AG09309 (cell line): ENCODE measurements at places on chromosomes 12 and 14.

GRCh38 chr14:75295061-75295461 lies 16.4 kb downstream of the FOS start:
- DNase-seq = no peak

DNA sequence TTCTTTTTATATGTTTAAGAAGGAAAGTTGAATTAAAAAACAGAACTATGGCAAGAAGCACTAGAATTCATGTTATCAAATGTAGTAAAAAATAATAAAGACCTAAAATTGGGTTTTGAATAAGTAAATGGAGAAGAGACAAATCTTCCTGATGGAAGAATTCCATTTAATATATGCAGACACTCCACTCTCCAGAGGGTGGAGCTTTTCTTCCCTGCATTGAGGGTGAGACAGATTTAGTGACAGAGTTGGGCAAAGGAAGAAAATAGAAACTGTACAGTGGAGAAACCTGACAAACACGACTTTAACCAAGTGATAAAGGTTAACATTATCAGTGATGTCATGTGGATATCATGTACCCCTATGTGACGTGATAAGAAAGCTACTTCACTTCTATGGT lies 217.6 kb downstream of the PRKD1 start:
- DNase-seq = no peak

DNA sequence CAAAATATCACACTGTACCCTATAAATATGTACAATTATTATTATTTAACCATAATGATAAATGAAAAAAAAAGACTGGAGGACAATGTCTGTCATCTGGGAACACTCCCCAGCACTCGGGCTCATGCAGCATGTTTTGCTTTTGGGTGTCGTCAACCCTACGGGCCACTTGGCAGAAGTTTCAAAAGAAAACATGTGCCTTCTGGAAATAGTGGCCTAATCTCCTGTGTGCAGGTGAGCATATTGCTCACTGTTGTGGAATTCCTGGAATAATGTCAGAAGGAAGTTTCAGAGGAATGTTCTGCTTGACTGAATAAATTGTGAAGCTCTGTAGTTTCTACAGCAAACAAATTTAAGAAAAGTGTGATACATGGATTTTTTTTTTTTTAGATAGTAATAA lies 298.3 kb downstream of the SSPN start:
- DNase-seq = no peak

DNA sequence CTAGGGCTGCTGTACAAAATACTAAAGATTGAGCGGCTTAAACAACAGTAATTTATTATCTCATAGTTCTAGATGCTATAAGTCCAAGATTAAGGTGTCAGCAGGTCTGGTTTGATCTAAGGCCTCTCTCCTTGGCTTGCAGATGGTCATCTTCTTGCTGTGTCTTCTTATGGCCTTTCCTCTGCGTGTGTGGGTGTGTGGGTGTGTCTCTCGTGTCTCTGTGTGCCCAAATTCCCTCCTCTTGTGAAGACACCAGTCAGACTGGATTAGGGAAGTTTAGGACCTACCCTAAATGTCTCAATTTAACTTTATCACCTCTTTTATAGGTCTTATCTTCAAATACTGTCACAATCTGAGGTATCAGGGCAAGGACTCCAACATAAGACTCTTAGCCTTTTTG lies 28.3 kb downstream of the DDHD1 start:
- no peak for DNase-seq

DNA sequence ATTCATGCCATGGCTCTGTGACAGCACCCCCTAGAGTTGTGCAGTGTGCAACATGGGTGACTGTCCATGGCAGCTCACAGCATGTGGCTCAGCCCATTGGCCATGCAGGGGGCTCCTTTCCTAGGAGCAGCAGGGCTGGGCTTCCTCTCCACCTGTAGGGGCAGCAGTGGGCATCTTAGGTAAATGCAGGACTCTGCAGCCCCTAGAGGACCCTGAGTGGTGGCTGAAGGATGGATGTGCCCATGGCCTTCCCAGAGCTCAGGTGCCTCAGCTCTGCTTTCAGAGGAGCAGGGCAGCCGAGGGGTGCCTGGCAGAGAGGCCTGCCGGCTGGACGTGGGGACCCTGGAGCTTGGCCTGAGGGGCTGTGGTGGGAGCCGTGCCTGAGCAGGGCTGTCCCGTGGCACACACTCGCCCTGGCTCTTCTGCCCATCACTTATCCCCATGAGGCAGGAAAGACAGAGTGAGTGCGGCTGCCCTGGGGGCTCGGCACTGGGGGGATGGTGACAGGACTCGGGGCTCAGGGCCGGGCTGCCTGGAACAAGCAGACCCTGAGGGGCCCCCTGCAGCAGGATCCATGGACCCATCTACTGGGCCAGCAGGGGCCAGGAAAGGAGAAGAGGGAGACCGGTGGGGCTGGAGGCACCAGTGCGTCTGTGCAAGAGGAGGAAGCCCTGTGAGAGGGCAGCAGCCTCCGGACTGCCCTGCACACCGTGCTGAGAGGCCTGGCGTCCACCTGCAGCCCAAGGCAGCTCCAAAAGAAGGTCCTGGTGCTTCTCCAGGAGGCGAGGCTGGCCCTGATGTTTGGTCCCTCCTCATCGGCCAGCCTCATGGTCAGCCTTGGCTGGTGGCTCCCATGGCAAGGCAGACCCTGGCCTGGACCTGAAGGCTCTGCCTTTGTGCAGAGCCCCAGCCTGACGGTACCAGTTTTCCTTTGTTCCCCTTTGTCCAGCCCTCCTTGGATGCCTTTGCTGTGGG lies 7.6 kb downstream of the ADSS1 start:
- DNase-seq = no peak

GRCh38 chr14:53231171-53231570 lies 78.0 kb upstream of the DDHD1 start:
- DNase-seq = no peak

DNA sequence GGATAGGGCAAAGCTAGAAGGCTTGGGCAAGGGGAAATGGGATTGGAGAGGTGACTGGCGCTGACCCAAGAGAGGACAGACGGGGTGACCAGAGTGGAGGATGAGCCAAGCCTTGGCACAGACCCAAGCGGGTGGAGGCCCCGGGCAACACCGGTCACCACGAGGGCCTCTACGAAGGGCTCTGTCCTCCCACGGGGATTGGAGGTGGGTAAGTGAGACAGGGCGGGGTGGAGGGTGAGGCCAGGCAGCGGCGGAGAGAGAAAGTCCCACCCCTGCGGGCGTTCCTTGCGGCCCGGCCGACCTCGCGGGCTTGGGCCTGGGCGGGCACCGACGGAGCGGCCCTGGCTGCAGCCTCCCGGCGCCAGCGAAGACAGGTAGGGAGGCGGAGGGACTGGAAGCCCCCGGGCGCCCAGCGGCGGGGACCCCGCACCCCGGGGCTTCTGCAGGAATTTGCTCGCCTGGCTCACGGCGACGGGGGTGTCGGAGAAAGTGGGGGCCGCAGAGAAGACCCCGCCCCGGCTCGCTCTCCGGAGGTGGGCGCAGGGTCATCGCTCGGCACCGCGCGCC lies at the start of gene PAPLN:
TSS of gene PAPLN (plus strand) at position 288 of the 567 bp plus-strand sequence. CDS start 2,273 bp downstream, outside the sequence.
- no peak for DNase-seq

DNA sequence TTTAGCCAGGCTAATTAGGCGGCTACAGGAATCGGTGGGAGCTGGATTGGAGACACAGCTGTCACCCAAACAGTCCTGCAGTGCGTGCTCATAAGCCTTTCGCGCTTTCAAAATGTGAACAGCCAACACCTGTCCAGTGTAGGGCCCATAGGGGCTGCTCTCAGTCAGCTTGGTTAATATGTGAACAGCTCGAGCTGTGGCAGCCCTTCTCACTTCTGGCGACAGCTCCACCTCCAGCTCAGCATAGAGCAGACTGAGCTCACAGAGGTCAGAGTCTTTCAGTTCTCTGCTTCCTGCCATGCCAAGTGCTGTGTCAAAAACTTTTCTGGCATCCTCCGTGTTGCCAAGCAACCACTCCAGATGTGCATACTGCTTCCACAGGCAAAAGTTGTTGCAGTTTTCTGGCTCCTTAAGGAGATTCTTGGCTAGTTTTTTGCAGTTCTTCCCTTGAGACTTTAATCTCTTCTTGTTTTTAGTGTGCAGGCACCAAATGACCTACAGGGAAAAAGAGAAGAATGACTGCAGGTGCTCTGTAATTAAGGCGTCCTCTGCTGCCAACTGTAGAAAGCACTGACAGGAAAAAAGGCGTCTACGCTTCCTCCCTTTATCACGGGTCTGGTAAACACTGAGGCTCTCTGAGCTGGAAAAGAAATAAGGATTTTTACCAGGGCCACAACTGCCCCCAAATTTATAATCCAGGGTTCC lies 32.5 kb downstream of the PSMC1 start:
- DNase-seq = no peak

GRCh38 chr14:58703161-58703506 lies 65.4 kb downstream of the DACT1 start:
- DNase-seq = no peak

DNA sequence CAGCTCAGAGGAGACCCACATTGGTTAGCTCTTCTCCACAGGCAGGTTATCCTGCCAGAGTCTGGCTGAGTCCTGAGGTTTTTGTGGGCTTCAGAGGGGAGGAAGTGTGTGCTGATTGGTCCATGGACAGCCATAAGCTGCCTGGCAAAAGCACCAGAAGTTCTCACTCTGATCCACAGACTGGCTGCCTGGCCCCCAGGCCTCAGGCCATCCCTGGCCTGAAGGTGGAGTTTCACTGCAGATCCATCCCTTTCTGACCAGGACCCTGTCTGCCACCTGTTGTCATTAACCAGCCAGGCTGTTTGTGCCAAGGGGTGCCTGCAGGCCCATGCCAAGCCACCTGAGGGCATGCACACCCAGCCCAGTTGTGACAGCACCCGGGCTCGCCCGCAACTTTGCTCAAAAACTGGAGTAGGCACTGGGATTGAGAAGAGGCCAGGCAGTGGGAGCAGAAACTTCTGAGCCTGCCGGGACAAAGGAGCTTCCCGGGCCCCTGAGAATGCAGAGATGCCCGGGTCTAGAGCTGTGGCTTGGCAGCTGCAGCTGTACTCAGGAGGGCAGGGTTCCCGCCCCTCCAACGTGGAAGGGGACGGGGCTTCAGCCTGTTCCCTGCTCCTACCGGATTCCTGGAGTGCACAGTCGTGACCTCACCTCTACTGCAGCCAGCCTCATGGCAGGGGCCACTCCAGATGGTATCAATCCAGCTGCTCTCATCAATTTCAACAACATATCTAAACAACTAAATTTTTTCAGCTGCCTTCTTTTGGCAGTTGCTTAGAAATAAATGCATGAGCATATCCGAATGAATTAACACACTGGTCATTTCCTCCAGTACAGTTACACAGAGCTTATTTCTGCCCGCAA lies 1277.3 kb downstream of the SLC16A7 start:
- DNase-seq = no peak

GRCh38 chr12:15225136-15225862 lies 4.1 kb upstream of the RERG start:
- no peak for DNase-seq

DNA sequence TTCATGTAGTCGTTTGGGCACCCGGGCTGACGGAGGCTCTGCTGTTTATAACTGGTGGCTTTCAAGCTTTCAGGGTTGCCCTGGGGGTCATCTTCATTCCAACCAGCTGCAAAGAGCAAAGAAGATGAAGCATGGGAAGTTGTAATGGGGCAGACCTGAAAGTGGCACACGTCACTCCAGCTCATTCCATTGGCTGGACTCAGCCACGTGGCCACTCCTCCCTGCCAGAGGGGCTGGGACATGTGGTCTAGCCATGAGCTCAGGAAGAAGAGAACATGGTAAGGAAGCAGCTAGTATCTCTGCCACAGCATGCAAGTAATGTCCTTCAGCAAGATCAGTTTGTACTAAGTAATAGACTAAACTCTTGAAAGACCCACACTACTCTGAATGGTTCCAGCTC lies 51.7 kb upstream of the FERMT2 start:
- DNase-seq = no peak

GRCh38 chr14:58200480-58200841 lies 512 bp downstream of the ACTR10 start:
- DNase-seq = no peak

- no peak for DNase-seq
Measured at GRCh38 chr12:54051026-54051842, 2.4 kb upstream of the HOXC4 start.

GRCh38 chr14:53167602-53168328 lies 14.6 kb upstream of the DDHD1 start:
- DNase-seq = no peak

DNA sequence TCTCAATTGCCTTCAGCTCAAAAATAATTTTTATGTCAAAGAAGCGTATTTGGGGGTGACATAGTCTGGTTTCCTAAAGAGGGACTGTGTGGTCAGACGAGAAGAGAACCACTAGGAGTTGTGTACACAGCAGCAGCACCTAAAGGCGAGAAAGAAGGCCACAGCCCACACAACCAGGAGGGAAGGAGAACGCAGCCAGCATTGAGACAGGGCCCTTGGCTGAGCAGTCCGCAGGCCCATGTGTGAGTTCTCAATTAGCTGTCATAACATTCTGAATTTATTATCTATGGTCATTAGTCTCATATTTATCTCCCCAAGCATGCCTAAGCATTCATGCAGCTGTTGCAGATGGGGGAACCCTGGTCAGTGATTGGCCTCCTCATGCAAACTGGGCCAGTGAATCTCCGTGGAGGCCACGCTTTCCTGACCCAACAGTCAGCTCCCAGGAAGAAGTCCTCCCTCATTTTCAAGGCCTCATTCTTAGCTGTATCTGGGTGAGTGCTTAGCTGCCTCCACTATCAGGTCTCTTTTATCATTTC lies 81.2 kb upstream of the ATF7IP start:
- DNase-seq = no peak

- DNase-seq = no peak
Measured at GRCh38 chr14:23492618-23493272, 23.2 kb downstream of the NGDN start.
